ENCODE measurements at places on chromosomes 1 and 21.

DNA sequence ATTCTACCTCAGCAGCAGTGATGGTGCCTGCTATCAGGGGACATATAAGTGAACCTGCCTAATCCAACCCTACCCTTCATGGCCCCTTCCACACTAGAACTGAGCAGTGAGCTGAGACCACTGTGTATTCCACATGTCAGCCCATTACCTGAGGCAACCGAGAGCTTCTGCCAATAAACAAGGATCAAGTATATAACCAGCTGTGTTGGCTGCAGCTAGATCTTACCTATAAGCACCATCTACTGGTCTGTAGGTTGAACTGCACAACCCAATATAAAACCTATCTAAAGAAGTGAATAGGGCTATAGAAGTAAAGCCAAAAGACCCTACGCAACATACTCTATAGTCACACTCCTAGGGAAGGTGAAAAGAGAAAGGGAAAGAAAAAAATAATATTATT is 376.9 kb downstream of the HHIPL2 start:
- DNase-seq = no peak

DNA sequence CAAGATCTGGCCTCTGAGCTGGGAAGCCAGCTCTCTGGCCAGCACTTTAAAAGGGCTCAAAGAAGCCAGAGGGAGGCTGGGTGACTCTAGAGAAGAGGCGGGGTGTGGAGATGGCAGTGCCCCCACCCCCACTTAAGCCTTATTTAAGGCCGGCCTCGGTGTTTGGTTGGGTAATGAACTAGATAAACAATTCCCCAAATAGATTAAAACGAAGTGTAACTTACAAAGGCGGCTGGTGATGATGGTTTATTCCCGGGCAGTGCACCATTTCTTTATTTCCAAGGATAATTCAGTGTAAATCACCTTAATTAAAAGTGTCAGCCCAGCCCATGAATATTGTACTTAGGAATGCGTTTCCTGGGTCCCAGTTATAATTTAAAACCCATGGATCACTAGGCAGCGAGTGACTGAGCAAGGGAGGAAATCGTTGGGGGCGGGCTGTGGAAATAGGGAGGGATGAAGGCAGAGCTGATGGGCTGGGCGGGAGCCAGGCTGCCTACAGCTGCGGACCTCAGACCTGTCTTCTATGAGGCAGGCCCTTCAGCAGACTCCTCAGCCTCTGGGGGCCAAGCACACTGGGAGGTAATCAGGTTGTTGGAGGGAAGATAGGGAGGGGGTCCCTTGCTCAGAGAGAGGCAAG is 54.9 kb downstream of the TMEM53 start:
- no peak for DNase-seq

GRCh38 chr1:199132006-199132405 is 493.2 kb downstream of the PTPRC start:
- no peak for DNase-seq

DNA sequence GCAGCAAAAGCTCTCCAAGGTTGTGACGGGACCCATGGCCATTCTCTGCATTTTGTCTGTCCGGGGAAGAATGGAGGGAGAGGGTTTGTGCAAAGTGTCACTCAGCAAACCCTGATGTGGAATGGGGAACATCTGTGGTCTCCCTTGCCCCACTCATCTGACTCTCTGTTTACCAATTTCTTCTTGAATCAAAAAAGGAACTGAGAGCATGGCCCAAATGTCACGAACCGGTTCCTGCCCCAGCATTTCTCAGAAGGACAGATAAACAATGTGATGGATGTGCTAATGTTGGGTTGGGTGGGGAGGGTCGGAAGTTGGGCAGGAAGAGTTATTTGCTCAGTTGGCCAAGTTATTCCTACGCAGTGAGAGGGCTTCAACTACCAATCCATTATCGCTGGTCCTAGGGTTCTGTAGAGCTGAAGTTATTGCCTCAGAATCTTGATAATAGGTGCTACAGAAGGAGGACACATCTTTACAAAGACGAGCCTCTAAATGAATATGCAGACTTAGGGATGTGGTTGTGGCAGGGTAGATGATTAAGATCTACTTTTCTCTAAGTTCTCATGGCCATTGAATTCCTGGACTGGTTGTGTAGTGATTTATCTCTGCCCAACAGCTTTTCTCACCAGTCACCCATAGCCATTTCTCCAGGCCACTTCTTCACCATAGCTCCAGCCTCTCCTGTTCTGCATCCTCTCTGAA is 9.6 kb upstream of the DUSP12 start:
- DNase-seq = no peak

DNA sequence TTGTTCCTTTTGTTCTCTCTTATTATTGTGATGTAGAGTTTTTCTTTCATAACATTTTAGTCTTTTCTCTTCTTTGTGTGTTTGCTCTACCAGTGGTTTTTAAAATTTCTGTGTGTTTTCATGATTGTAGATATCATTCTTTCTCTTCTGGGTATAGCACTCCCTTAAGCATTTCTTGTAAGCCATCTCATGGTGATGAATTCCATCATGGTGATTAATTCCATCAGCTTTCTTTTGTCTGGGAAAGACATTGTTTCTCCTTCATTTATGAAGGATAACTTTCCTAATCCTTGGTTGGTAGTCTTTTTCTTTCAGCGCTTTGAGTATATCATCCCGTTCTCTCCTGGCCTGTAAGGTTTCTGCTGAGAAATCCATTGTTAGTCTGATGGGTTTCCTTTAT is 22.7 kb downstream of the CD55 start:
- no peak for DNase-seq

GRCh38 chr21:42705346-42705745 is 51.9 kb downstream of the PDE9A start:
- no peak for DNase-seq

DNA sequence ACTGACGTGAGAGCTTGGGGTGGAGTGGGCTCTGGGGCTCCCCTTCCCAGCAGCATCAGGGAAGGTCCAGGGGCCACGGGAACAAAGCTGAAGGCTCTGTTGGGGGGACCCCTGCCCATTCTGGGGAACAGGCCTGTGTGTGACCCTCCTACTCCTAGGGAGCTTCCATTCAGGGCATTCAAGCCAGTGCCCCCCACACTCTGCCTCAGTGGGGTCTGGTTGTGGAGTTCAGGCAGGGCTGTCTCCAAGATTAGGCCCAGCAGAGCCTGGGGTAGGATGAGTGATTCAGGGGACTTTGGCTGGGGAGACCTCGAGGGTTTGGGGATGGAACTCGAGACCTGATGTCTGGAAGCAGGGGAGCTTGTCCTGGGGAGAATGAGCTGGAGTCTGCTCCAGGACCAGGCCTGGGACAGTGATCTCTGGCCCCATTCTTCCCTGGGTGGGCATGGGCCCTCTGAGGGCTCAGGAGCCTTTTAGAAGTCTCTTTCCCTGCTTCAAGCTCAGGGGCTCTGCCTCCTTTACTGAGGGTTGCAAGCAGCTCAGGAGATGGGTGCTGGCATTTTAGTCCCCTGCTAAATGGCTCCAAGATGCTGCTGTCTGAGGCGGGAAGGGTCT is 81.7 kb downstream of the PTPRU start:
- DNase-seq = no peak

- no peak for DNase-seq
Observed at GRCh38 chr1:6243993-6244392, at the start of gene HES3. HES3 (plus strand) TSS chr1:6244179; CDS start chr1:6244366, 187 bp downstream.

- no peak for DNase-seq
Observed at GRCh38 chr1:38037221-38037939, 9.2 kb downstream of the POU3F1 start.

DNA sequence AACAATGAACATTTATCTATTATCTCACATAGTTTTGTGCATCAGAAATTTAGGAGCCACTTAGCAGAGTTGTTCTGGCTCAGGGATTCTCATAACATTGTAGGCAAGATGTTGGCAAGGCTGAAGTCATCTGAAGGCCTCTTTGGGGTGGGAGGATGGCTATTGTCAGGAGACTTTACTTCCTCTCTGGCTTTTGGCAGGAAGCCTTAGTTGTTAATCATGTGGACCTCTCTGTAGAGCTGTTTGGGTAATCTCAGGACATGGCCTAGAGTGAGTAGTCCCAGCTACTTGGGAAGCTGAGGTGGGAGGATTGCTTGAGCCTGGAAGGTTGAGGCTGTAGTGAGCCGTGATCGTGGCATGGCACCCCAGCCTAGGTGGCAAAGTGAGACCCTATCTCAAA is 40.2 kb downstream of the RASAL2 start:
- no peak for DNase-seq

DNA sequence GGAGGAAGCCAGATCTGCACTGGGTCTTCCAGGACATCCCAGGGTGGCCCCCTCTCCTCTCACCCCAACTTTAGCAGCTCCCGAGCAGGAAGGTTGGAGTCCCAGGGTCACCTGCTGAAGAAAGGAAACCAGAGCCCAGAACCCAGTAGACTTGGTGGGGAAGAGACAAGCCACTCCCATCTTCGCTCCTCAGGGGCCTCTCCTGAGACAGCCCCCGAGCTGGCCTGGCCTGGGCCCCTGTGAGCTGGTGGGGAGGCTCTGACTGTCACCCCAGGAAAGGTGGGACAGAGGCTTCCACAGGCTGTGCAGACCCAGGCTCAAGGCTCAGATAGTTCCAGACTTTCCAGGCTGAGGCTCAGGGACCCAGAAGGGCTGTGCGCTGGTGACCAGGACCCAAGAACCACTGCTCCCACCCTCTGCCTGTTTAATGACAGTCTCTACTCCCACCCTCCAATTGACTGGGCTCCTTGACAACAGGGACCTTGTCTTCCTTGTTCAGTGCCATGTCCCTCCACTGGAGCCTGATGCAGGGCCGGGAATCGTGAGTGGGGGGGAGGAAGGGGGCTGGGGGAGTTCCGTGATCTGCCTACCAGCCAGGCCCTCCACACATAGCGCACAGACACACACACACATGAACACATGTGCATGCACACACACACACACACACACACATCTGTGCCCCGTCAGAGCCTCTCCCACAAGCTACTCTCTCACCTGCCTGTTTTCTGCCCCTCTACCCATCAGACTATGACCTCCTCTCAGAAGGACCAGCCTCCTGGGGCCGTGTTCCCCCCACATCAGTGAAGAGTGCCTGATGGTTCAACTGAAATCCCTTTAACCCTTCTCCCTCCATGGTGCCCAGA is 401.2 kb downstream of the MATN1 start:
- DNase-seq = no peak

GRCh38 chr1:15027515-15027986 is 126.0 kb upstream of the TMEM51 start:
- DNase-seq = no peak

GRCh38 chr1:59595774-59596173 is 219.0 kb upstream of the HOOK1 start:
- DNase-seq = no peak

- DNase-seq = no peak
Observed at GRCh38 chr1:61898658-61899057, 156.4 kb downstream of the PATJ start.

GRCh38 chr1:23763041-23763577 is 15.1 kb upstream of the PITHD1 start:
- no peak for DNase-seq

DNA sequence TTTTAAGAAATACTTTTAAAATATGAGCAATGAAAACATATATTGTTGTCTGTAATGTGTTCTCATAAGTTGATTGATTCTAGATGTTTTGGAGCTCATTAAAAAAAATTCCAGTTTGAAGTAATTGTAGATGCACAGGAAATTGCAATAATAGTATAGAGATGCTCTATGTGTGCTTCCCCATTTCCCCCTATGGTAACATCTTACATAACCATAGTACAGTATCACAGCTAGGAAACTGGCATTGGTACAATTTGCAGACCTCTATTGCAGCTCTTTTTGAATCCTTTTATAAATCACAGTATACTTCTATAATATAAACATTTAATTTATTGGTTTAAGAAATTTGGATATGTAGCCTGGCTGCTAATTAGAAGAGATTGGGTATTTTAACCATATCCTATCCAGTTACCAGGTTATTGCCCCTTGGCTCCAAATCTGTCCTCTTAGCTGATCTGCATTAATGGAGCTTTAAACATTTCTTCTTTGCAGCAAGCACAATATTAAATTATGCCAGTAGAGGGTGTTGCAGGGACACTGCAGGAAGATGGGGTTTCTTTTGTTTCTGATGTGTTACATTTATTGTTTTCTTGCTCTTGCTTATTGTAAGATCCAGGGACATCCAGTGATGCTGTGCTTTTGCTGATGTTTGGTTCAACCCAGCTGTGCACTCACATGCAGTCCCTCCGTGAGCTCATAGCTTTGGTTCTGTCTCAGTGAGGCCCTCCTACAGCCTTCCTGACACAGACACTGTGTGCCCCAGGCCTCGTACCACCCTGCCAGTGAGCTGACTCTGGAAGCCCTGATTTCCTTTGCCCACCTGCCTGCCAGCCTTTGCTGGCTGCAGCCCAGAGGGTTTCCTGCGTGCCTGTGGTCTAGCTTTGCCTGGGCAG is 103.3 kb downstream of the RABGAP1L start:
- peak; percentile 21 for DNase-seq

GRCh38 chr1:198850196-198850595 is 211.4 kb downstream of the PTPRC start:
- no peak for DNase-seq

DNA sequence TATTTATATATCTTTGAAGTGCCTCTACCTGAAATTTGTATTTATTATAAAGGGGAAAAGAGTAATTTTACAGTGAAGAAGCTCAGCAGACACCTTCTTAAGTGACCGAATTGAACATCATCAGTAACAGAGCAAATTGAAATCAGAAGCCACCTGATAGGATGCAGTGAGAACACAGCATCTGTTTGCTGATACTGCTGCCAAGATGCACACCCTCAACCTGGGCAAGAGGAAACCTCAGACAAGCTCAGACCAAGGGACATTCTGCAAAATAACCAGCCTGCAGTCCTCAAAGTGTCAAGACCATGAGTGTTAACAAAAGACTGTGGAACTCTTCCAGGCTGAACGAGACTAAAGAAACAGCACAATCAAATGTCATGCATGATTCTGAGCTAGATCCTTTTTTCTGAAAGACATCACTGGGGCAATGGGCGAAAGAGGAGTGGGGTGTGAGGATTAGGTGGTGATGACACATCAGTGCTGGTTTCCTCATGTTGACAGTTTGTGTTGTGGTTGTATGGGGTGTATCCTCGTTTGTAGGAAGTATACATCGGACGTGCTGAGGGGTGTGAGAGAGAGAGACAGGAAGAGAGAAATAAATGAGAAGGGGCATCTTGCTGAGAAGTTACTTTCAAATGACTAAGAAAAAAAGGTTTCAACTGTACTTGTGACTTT is 103.7 kb downstream of the ABCA4 start:
- no peak for DNase-seq

DNA sequence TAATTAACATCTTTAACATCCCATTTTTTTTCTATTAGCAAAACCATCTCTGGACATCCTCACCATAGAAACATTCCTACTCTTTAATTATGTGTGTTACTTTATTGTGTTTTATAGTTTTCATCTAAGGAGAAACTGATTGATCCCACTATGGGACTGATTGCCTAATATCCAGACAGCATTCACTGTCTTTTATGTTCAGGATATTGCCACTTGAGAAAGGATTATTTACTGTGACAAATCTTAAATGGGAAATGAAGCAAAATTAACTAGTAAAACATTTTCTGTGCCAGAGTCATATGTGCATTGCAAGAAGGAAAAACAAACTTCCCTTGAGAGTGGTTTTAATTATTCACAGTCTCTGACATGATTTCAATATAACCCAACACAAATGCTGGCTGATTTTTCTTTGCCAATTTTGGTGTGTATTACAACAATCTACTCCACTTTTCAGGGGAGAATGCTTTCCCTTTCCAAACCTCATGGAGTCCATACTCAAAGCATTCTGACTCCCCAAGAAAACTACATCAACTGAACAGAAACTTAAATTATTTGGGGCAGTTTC is 15.8 kb upstream of the RGS13 start:
- no peak for DNase-seq
